ENCODE measurements at places on chromosomes 16 and 17.

GRCh38 chr17:37510056-37510455 lies 20.4 kb downstream of the DUSP14 start:
- H3K36me3 ChIP-seq = peaks cover 70% of the 10 kb centered on the region
- H3K4me1 ChIP-seq = peaks cover 7% of the 10 kb centered on the region
- DNase-seq = no peak
- no peak overlapping the region for H3K27ac ChIP-seq

- H3K27me3 ChIP-seq = peaks cover 4% of the 10 kb centered on the region
- H3K4me1 ChIP-seq = no peaks in the 10 kb centered on the region
- H3K36me3 ChIP-seq = no peaks in the 10 kb centered on the region
- no peak overlapping the region for H3K4me3 ChIP-seq
These were observed 16.5 kb downstream of the CD300LB start for GRCh38 chr17:74514632-74515334.

- DNase-seq = peak; percentile 56
- peaks cover 24% of the 10 kb centered on the region for H3K4me1 ChIP-seq
- no peaks in the 10 kb centered on the region for H3K36me3 ChIP-seq
- H3K27ac ChIP-seq = no peak overlapping the region
- peaks cover 11% of the 10 kb centered on the region for H3K27me3 ChIP-seq
These were observed 3.9 kb downstream of the CDH13 start for GRCh38 chr16:82630688-82631087.

GRCh38 chr17:29005936-29006511 lies at the start of gene SEZ6:
SEZ6 (minus strand) TSS chr17:29006033; CDS start chr17:29005869, 164 bp downstream.
- H3K4me1 ChIP-seq = peaks cover 11% of the 10 kb centered on the region
- no peaks in the 10 kb centered on the region for H3K36me3 ChIP-seq
- no peak within 1 kb of the TSS for H3K27ac ChIP-seq
- no peak within 1 kb of the TSS for H3K4me3 ChIP-seq

GRCh38 chr16:48609652-48610029 lies 339 bp downstream of the N4BP1 start:
- H3K27me3 ChIP-seq = no peaks in the 10 kb centered on the region
- peaks cover 15% of the 10 kb centered on the region for H3K4me1 ChIP-seq
- no peak overlapping the region for H3K27ac ChIP-seq
- DNase-seq = peak; percentile 63
- H3K36me3 ChIP-seq = peaks cover 4% of the 10 kb centered on the region

DNA sequence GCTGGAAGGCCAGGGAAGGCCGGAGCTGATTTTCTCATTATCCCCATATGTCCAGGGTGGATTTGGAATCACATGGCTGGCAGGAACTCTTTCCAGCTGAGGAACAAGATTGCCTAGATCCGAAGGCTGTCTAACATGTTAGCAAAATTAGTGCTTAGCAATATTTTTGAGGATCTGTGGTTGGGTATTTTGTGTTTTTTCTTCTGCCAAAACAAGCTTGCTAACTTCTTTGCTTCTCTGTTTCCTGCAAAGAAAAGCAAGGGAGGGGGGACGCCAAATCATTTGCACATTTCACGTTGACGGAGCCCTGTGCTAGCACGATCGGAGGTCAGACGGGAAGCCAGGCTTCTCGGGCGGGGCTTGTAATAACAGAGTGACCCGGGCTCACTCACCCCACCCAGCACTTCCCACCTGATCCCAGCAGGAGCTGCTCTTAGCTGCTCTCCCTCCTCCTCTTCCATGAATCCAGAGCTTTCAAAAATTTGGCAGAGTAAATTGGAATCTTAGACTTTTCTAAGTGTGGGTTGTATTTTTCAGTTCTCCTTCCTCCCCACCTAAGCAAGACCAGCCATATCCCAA lies 33.3 kb upstream of the FOXF1 start:
- no peaks in the 10 kb centered on the region for H3K36me3 ChIP-seq
- DNase-seq = no peak
- H3K4me3 ChIP-seq = no peak overlapping the region
- H3K27ac ChIP-seq = no peak overlapping the region

- H3K4me1 ChIP-seq = no peaks in the 10 kb centered on the region
- H3K27ac ChIP-seq = no peak overlapping the region
- no peaks in the 10 kb centered on the region for H3K27me3 ChIP-seq
- H3K4me3 ChIP-seq = no peak overlapping the region
- DNase-seq = no peak
These were observed 81.0 kb upstream of the MYOCD start for GRCh38 chr17:12584727-12585126.

DNA sequence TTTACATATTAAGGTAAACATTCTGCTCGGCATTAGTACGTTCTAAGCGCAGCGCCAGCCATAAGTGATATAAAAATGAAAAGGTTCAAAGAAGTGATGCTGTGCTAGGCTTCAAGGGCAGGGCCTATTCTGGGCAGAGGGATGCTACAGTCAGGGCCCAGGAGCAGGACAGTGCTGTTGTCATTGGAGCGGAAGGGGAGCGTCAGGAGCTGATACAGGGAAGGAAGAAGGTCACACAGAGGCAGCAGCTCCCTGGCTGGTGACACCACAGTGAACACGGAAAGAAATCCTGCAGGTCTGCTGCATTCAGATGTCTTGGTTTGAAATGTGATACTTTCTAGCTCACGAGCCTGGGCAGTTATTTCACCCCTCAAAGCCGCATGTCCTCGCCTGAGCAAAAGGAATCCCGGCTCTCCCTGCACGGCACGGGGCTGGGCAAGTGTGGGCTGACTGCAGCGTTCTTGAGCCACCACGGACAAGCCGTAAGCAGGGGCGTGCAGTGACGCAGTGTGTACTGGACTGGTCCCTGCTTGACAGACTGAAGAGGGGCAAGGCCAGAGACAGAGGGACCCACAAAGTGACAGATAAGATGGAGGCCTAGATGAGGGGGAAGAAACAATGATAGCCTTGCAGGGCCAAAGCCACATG lies 41.1 kb downstream of the ZCCHC14 start:
- peaks cover 42% of the 10 kb centered on the region for H3K36me3 ChIP-seq
- H3K27ac ChIP-seq = no peak overlapping the region
- H3K27me3 ChIP-seq = no peaks in the 10 kb centered on the region
- no peak overlapping the region for H3K4me3 ChIP-seq

DNA sequence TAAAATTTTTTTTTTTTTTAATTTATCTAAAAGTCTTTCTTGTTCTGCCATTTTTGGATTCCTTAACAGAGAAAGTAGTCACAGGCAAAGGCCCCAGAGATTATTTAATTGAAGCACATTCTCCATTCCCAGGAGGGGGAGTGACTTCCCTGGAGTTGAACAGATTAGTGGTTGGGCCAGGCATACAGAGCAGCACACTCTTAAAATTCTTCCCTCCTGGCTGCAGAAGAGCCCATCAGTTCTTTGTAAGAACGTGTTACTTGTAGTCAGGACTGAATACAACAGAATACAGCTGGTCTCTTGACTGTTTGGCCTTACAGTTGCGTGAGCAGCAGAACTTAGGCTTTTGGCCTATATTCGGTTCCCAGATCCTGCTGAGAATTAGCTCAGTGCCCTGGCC lies 1.8 kb downstream of the ALKBH5 start:
- no peaks in the 10 kb centered on the region for H3K27me3 ChIP-seq
- peaks cover 22% of the 10 kb centered on the region for H3K36me3 ChIP-seq
- DNase-seq = peak; percentile 49
- H3K4me3 ChIP-seq = no peak overlapping the region

- H3K27ac ChIP-seq = no peak overlapping the region
- H3K27me3 ChIP-seq = no peaks in the 10 kb centered on the region
- H3K4me3 ChIP-seq = no peak overlapping the region
- H3K36me3 ChIP-seq = no peaks in the 10 kb centered on the region
- DNase-seq = no peak
These were observed 47.0 kb upstream of the MARCHF10 start for GRCh38 chr17:62855156-62855555.

GRCh38 chr16:85003076-85003475 lies 8.3 kb downstream of the ZDHHC7 start:
- no peak for DNase-seq
- peaks cover 42% of the 10 kb centered on the region for H3K4me1 ChIP-seq
- peaks cover 19% of the 10 kb centered on the region for H3K36me3 ChIP-seq
- H3K27ac ChIP-seq = peak overlapping the region; percentile 17
- H3K27me3 ChIP-seq = no peaks in the 10 kb centered on the region

DNA sequence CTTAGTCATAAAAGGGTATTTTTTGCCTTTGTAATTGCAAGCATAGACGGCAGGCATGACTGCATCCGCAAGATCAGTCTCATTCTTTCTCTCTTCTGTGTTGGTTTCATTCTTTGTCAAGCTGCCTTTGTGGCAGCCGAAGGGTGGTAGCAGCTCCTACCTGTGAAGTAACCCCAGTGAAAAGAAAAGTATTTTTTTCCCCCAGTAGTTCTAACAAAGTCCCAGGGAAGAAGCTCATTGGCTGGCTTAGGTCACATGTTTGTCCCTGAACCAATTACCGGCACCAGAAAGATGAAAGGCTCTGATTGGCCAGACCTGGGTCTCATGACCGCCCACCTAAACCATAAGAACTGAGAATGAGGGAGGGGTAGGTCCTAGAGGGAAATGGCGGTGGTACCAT lies 110.7 kb downstream of the RAP1GAP2 start:
- no peak overlapping the region for H3K27ac ChIP-seq
- H3K36me3 ChIP-seq = peaks cover 23% of the 10 kb centered on the region

GRCh38 chr17:61579347-61579746 lies 11.7 kb downstream of the NACA2 start:
- no peak for DNase-seq
- no peaks in the 10 kb centered on the region for H3K36me3 ChIP-seq
- peaks cover 2% of the 10 kb centered on the region for H3K27me3 ChIP-seq
- H3K4me1 ChIP-seq = no peaks in the 10 kb centered on the region

DNA sequence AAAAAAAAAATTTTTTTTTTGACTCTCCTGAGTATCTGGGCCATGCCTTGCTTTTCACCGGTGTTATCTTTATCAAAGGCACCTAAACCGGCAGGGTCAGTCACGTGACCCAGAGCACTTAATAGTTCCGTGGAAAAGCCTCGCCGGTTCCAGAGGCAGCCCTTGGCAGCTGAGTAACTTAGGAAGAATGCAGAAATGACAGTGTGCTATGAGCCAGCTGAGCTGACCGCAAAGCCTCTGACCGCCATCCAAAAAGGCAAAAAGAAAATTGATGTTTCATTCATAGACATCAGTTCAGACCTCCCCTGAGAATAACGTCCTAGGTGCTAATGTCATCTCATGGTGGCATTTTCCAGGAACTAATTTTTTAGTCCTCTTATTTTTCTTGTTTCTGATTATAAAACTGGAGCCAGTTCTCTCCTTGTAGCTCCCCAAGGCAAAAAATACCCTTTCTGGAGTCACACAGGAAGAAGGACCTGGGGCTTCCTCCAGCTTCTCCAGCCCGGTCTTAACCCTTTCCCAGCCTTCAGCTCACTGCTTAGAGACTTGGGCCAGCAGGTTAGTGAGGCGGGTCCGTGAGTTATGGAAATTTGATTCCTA lies 122.6 kb downstream of the SOCS1 start:
- peaks cover 16% of the 10 kb centered on the region for H3K36me3 ChIP-seq
- H3K27me3 ChIP-seq = no peaks in the 10 kb centered on the region
- H3K27ac ChIP-seq = peak overlapping the region; percentile 93
- H3K4me1 ChIP-seq = peaks cover 57% of the 10 kb centered on the region
- peak; percentile 96 for DNase-seq

GRCh38 chr17:45389354-45389753 lies 43.3 kb downstream of the ARHGAP27 start:
- H3K4me1 ChIP-seq = peaks cover 12% of the 10 kb centered on the region
- no peak for DNase-seq
- no peaks in the 10 kb centered on the region for H3K27me3 ChIP-seq
- H3K4me3 ChIP-seq = no peak overlapping the region
- H3K27ac ChIP-seq = no peak overlapping the region

- H3K27ac ChIP-seq = no peak overlapping the region
- H3K4me1 ChIP-seq = peaks cover 6% of the 10 kb centered on the region
- H3K36me3 ChIP-seq = peaks cover 3% of the 10 kb centered on the region
- H3K4me3 ChIP-seq = no peak overlapping the region
- no peaks in the 10 kb centered on the region for H3K27me3 ChIP-seq
These were observed 5.9 kb downstream of the FAM234A start for GRCh38 chr16:240559-240958.

GRCh38 chr17:81599719-81600486 lies 37.0 kb downstream of the NPLOC4 start:
- H3K27ac ChIP-seq = no peak overlapping the region
- no peaks in the 10 kb centered on the region for H3K27me3 ChIP-seq
- peaks cover 15% of the 10 kb centered on the region for H3K4me1 ChIP-seq

DNA sequence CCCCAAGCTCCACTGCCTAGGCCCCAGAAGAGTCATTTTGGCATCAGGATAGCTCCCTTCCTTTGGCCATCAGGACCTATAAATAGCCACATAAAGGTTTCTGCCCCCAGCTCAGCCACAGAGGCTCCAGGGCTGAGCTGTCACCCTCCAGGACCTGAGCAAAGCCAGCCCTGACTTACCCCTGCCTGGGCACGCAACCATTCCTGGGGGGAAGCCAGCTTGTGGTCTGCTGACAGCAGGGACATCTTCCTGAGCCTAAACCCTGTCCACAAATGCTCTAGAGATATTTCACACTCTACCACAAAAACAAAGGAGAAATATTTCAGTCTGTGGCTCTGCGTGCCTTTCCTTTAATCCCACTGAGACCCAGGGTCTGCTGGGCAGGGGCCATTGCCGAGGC lies 123.7 kb upstream of the CCL2 start:
- H3K27ac ChIP-seq = no peak overlapping the region
- H3K4me1 ChIP-seq = no peaks in the 10 kb centered on the region
- no peak for DNase-seq
- no peaks in the 10 kb centered on the region for H3K36me3 ChIP-seq
- H3K4me3 ChIP-seq = no peak overlapping the region

- no peak for DNase-seq
- no peak overlapping the region for H3K4me3 ChIP-seq
- H3K27ac ChIP-seq = no peak overlapping the region
- no peaks in the 10 kb centered on the region for H3K36me3 ChIP-seq
These were observed 230.7 kb downstream of the BCAS3 start for GRCh38 chr17:60908324-60908723.

- peaks cover 65% of the 10 kb centered on the region for H3K27me3 ChIP-seq
- no peak for DNase-seq
These were observed 563 bp downstream of the ZACN start for GRCh38 chr17:76079535-76079955.

DNA sequence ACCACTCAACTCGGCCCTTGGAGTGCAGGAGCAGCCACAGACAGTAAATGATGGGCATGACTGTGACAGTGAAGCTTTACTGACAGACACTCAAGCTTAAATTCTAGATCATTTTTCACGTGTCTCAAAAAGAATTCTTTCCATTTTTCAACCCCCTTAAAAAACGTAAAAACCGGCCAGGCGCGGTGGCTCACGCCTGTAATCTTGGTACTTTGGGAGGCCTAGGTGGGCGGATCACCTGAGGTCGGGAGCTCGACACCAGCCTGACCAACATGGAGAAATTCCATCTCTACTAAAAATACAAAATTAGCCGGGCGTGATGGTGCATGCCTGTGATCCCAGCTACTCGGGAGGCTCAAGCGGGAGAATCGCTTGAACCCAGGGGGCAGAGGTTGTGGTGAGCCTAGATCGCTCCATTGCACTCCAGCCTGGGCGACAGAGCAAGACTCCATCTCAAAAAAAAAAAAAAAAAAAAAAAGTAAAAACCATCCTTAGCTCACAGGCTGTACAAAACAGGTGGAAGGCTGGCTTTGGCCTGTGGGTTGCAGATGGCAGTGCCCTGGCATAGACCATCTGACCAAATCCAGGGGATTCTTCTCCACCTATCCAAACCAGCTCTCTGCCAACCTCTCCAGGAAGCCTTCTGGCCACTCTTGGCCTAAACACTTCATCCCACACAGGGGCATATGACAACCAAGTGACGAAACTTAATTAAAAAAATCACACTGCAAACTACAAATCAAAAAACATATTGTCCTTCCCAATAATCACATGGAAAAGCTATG lies 18.3 kb downstream of the TBC1D16 start:
- no peak for DNase-seq
- H3K27me3 ChIP-seq = no peaks in the 10 kb centered on the region
- peaks cover 15% of the 10 kb centered on the region for H3K36me3 ChIP-seq
- no peak overlapping the region for H3K27ac ChIP-seq
- peaks cover 8% of the 10 kb centered on the region for H3K4me1 ChIP-seq
